Stimulated activated CD8-positive, alpha-beta memory T cell treated with anti-CD3 and anti-CD28 coated beads, Interleukin-4, amount 100 ng/mL, for 48 hours (primary cell): ENCODE measurements at places on chromosomes 13 and 19.
A peak's percentile ranks its signal among the peaks of the same experiment; 100 is the strongest.

- DNase-seq = no peak
These were observed 7.5 kb downstream of the SUGP2 start for GRCh38 chr19:19025861-19026260.

- DNase-seq = no peak
These were observed 775 bp downstream of the RAX2 start for GRCh38 chr19:3771000-3771905.

- DNase-seq = no peak
These were observed 1.2 kb upstream of the SLAIN1 start for GRCh38 chr13:77696006-77696878.

GRCh38 chr13:36088001-36088400 lies 43.2 kb downstream of the DCLK1 start:
- DNase-seq = no peak

- no peak for DNase-seq
These were observed 174.7 kb downstream of the MZT1 start for GRCh38 chr13:72552731-72553130.

DNA sequence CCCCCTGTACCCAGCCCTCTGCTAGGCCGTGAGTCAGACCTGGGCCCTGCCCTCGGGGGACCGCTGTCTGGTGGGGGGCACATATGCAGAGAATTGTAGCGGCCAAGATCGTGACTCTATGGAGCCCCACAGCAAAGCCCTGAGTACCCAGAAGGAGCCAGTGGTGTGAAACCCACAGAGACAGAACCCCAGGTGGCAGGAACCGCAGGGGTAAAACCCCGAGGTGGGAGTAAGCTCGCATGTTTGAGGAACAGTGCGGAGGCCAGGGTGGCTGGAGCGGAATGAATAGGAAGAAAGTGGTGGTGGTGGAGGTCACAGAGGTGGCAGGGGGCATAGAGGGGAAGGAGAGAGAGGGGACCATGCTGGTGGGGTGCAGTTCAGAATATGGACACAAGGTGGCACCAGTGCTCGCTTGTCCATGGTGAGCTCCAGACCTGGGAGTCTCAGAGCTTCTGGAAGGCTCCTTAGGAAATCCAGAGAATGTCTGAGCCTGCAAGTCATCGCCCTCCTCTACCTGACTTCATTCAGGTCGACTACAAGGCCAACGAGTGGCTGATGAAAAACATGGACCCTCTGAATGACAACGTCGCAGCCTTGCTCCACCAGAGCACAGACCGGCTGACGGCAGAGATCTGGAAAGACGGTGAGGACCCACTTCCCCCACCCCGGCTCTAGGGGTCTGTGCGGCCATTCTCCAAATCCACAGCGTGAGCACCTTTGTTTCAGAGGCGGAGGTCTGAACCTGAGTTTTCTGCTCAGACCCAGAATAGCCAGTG lies 48.9 kb downstream of the MYH14 start:
- DNase-seq = peak; percentile 79

GRCh38 chr13:112012016-112012704 lies 54.8 kb upstream of the SOX1 start:
- no peak for DNase-seq

DNA sequence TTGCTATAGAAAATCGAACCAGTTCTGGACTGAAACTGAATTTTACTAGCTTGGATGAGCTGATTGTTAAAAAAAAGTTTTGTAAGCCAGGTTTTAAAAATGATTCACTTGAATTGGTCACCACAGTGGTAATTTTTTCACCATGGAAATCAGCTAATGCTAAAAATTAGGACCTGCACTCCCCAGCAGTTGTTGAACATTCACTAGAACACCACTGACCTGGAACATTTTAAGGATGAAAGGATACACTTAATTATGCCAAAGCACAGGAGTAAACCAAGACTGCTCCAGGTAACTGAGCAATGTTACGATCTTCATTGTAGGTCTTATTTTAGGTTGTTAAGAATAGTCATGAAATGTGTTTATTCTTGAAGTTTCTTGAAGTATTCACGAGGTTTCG lies 1342.6 kb upstream of the SPRY2 start:
- no peak for DNase-seq

GRCh38 chr13:109166804-109167203 lies 537.4 kb downstream of the MYO16 start:
- no peak for DNase-seq

- no peak for DNase-seq
These were observed 44.7 kb downstream of the TM9SF2 start for GRCh38 chr13:99545979-99546378.

- DNase-seq = no peak
These were observed 554.1 kb downstream of the KCTD12 start for GRCh38 chr13:76331943-76332712.

DNA sequence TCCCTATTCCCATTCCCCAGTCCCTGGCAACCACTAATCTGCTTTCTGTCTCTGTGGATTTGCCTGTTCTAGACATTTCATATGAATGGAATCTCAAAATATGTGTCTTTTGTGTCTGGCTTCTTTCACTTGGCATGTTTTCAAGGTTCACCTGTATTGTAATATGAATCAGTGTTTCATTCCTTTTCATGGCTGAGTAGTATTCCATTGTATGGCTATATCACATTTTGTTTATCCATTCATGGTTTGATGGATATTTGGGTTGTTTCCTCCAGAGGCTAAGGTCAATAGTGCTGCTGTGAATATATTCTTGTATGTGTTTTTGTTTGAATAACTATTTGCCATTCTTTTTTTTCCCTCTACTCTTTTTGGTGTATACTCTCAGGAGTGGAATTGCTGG lies 24.4 kb downstream of the NCAN start:
- DNase-seq = no peak

GRCh38 chr19:10566658-10567410 lies 1.0 kb upstream of the KRI1 start:
- DNase-seq = peak; percentile 74

DNA sequence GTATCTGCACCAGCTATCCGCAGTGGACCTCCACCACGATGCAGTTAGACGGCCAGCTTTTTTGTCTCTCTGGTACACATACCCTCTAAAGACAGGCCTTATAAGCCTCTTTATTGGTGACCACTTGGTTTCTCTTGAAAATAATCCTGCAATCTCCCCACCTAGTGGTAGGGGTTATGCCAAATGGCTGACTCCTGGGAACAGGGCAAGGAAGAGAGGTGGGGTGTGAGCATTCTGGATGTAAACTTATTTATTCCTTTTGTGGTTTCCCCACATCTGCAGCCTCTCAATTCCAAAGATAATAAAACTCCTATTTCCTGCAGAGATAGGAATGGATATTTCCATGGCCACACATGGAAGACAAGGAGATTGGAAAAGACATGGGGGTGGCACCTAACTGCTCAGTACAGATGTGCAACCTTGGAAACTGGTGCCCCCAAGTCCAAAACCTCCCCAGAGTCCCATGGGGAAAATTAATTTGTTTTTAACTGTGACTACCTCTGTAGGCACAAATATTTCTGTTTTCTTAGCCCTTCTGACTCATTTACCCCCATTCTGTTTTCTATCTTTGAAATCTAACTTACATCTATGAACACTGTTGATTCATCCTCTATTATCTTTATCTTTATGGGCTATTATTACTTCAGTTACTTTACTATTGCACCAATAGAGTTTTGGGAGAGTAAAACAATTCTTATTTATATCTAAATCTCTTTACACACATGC lies 112.7 kb upstream of the TSHZ3 start:
- no peak for DNase-seq

DNA sequence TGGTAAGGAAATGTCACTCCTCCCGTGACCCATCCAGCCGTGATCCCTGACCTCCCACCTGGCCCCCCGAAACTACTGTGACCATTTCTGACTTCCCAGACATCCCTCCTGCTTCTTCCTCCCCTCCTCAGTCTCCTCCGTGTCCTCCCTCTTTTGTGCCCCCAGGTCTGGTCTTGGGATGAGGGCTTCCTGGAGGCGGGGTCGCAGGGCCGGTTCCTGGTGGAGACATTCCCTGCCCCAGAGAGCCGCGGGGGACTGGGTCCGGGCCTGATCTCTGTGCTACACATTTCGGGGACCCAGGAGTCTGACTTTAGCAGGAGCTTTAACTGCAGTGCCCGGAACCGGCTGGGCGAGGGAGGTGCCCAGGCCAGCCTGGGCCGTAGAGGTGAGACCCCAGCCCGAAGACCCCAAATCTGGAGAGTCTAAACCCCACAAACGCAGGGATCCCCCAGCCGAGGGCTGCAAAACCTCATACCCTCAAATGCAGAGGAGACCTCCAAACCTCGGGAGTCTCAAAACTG lies 5.0 kb downstream of the KIRREL2 start:
- DNase-seq = no peak

- peak; percentile 32 for DNase-seq
These were observed 8.2 kb downstream of the GPC5 start for GRCh38 chr13:91406619-91407018.

DNA sequence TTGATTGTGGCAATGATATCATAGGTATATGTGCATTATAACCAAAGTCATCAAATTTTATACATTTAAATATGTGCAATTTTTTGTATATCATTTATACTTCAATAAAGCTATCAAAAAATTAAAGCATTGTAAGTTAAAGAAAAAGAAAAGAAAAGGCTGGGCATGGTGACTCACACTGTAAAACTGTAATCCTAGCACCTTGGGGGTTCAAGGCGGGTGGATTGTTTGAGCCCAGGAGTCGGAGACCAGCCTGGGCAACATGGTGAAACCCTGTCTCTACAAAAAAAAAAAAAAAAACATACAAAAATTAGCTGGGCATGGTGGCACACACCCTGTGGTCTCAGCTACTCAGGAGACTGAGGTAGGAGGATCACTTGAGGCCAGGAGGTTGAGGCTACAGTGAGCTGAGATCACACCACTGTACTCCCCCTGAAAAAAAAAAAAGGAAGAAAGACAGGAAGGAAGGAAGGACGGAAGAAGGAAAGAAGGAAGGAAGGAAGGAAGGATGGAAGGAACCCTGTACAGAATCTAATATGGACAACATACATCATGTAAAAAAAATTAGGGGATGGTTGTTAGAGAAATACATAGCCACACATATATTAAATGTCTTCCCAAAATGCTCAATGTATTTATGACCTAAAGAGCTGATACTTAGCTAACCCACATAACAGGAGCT lies 21.7 kb upstream of the SLC25A30 start:
- DNase-seq = no peak

DNA sequence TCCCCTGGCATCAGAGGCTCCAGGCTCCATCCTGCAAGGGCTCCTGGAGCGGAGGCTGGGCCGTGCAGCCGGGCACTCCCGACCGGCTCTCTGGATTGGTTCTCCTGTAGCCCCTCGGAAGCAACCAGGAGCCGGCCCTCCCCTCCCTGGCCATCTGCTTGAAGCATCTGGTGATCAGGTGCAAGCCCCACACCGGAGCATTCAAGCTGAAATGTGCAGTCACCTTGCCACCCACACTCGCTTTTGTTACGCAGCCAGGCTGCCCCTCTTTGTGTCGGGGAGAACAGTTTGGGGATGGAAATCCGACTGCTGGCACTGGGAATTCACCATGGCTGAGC lies 258.8 kb downstream of the ZNF536 start:
- no peak for DNase-seq

DNA sequence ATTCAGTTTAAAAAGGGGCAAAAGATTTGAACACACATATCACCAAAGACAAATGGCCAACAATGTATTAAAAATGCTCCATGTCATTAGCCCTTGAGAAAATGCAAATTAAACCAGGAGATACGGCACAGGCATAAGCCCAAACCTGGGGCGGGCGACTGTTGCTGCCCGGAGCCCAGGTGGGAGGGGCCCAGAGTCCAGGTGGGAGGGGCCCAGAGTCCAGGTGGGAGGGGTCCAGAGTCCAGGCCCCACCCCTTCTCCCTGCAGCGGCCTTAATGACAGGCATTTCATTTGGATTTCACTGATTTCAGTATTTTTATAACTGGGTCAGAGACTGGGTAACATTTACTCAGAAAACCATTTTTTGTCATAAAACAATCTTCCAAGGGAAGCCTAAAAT lies 78.2 kb downstream of the RASA3 start:
- DNase-seq = peak; percentile 58

DNA sequence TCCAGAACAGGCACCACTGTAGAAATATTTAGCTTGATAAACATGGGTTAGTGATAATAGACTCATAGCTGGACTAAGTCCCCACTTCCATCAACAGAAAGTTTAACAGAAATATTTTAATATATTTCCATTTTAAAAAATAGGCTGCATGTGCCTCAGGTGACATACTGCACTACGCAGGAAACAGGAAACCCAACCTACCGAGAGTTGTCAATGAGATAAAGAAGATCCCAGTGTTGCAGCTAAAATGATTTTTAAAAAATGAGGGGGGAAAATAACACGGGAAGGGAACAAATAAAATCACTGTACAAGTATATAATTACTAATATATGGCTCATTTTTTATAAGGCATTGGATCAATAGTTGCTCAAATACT lies 154.8 kb downstream of the TBC1D4 start:
- no peak for DNase-seq

- no peak for DNase-seq
These were observed 514 bp downstream of the CEACAM3 start for GRCh38 chr19:41796901-41797300.

- peak; percentile 94 for DNase-seq
These were observed 610 bp downstream of the RABAC1 start for GRCh38 chr19:41958367-41959055.

DNA sequence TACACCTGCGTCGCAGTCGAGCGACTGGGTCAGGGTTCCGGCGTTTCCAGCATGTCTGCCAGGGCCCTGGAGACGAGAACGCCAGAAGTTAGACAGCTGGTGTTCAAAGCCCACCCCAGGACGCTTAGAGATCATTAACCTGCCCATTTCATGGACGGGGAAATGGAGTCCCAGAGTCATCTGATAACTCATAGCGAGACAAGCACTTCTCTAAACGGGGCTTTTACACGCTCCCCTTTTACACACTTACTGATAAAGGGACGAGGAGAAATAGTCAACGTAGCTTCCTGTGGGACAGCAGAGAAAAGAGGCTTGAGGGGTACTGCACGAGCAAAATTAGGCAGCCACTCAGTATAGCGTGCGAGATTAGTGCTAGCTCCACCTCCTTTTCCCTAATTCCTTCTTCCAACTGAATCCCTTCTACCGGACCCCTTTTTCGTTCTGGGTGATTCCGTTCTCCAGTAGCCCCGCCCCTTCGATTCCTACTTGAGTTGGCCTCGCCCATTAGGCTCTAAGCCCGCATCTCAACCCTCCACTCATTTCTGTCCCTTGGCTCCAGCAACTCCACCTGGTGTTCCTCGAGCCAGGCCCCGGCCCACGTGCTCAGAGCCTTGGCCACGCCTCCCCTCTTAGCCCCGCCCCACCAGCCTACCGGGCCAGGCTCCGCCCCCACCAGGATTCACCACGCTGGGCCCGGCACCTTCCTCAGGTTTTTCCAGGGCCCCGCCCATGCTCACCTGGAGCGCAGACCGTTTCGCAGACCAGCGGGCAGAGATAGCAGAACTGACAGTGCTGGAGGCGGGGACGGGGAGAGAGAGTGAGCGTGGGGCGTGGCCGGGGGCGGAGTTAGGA lies 3.7 kb downstream of the HRC start:
- DNase-seq = peak; percentile 73
